ENCODE measurements at places on chromosomes 5 and 9. TPM values are rescaled to one million over a fixed set of nuclear protein-coding genes. Genes with fewer than 3 reads are reported as not detected.

The ADAMTSL1 gene
- total RNA-seq: 20.9 TPM

The SLC6A19 gene
- total RNA-seq: not detected

The TUSC1 gene
- 8.0 TPM for total RNA-seq

The FYB1 gene
- 4.4 TPM for total RNA-seq

The OR1Q1 gene
- not detected for total RNA-seq

The NPR3 gene
- total RNA-seq: 6.5 TPM

The GMCL2 gene
- not detected for total RNA-seq

The LIFR gene
- 24.1 TPM for total RNA-seq

The LTC4S gene
- 20.0 TPM for total RNA-seq

The EGFL7 gene
- total RNA-seq: 35.9 TPM

The PDZD2 gene
- 3.7 TPM for total RNA-seq

The BTNL8 gene
- not detected for total RNA-seq

The MCTP1 gene
- 1.9 TPM for total RNA-seq

The SLC25A2 gene
- total RNA-seq: not detected

The TRIM41 gene
- 7.6 TPM for total RNA-seq

The WHRN gene
- 2.9 TPM for total RNA-seq

The GABBR2 gene
- not detected for total RNA-seq

The FBP2 gene
- not detected for total RNA-seq

The PLEKHG4B gene
- not detected for total RNA-seq

The ABITRAM gene
- 11.7 TPM for total RNA-seq

The PHF24 gene
- total RNA-seq: 0.06 TPM

The DNM1 gene
- total RNA-seq: 5.6 TPM

The ISL1 gene
- not detected for total RNA-seq

The MEF2C gene
- 8.3 TPM for total RNA-seq

The DDX4 gene
- not detected for total RNA-seq

The PRRC2B gene
- total RNA-seq: 97.3 TPM

The SHC3 gene
- 4.5 TPM for total RNA-seq

The GABRA1 gene
- total RNA-seq: not detected

The HIGD2A gene
- total RNA-seq: 70.5 TPM

The NFIB gene
- 118 TPM for total RNA-seq
